Bronchial epithelial cell (primary cell): ENCODE measurements at places on chromosomes 12 and 14. TPM values are rescaled to one million over a fixed set of nuclear protein-coding genes. Genes with fewer than 3 reads are reported as not detected.

The LETMD1 gene
- 41.2 and 67.9 TPM in 2 replicates for total RNA-seq

The CYP27B1 gene
- total RNA-seq, result 0.77 and 3.9 TPM in 2 replicates

The NINJ2 gene
- total RNA-seq, result 0.26 TPM in 2 replicates

The TEX22 gene
- total RNA-seq, result 0.38 and 1.8 TPM in 2 replicates

The SLC17A8 gene
- total RNA-seq, result not detected in 2 replicates

The SERPINA10 gene
- not detected in 2 replicates for total RNA-seq
